ENCODE measurements at places on chromosomes 2 and 18.

DNA sequence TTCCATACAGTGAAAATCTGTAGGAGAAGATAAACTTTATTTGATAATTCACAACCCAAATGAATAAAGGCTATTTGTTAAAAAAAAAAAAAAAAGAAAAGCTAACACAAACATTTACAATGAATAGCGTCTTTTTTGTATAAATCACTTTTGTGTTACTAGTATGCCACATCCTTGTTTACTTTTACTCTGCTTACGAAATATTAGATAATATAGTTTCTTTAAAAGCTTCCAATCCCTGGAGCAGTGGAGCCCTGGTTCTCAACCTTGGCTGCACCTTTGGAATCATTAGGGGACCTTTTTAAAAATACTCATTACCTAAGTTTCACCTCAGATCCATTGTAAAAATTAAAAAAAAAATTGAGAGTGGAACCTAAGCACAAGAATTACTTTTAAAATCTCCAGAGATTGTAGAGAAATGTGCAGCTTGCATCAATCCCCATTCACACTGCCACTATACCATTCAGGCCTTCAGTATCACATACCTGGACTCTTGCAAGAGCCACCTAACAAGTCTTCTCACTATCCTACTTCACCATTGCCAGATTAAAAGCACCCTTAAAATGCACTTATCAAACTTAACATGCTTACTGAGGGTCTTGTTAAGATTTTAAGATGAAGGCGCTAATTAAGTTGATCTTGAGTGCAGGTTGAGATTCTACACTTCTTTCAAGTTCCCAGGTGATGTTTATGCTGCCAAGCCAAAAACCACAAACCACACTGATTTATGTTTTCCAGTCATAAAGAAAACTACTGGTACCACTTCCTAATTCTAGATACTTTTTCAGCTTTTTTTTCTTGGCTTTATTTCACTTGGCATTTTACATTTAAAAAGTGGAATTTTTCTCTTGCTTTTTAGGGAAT lies 59.7 kb upstream of the ZC3H15 start:
- DNase-seq, result no peak

- DNase-seq, result peak; percentile 73
These were observed 64.9 kb downstream of the CDH2 start for GRCh38 chr18:28112056-28112470.

DNA sequence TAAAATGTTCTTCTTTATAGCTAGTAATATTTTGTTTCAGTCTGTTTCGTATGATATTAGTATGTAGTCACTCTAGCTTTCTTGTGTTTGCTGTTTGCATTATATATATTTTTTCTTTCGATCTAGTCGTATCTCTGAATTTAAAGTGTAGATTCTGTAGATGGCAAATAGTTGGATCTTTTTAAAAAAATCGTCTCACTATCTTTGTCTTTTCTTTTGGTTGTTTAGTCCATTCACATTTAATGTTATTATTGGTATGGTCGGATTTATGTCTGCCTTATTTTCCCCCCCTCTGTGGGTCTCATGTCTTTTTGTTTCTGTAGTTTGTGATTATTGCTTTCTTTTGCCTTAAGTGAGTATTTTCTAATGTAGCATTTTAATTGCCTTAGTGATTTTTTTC lies 84.3 kb downstream of the AGPS start:
- DNase-seq, result no peak

GRCh38 chr2:47058003-47058931 lies 96.8 kb downstream of the STPG4 start:
- peak; percentile 79 for DNase-seq

DNA sequence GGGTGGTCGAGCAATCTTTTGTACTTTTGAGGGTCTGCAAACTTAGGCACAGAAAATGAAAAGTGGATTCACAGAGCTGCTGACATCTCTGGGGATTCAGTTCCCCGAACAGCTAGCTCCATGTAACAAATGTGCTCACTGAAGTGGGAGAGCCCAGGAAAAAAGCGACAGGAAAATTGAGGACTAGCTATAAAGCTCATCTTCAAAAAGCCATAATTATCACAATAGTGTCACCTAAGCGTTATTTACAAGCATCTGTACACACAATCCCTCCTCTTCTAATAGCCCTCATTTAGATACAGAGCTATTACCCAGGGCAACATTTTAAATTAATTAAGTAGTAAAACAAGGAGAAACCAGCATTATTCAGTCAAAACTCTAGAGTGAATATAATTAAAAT lies 36.1 kb downstream of the RNF152 start:
- no peak for DNase-seq

DNA sequence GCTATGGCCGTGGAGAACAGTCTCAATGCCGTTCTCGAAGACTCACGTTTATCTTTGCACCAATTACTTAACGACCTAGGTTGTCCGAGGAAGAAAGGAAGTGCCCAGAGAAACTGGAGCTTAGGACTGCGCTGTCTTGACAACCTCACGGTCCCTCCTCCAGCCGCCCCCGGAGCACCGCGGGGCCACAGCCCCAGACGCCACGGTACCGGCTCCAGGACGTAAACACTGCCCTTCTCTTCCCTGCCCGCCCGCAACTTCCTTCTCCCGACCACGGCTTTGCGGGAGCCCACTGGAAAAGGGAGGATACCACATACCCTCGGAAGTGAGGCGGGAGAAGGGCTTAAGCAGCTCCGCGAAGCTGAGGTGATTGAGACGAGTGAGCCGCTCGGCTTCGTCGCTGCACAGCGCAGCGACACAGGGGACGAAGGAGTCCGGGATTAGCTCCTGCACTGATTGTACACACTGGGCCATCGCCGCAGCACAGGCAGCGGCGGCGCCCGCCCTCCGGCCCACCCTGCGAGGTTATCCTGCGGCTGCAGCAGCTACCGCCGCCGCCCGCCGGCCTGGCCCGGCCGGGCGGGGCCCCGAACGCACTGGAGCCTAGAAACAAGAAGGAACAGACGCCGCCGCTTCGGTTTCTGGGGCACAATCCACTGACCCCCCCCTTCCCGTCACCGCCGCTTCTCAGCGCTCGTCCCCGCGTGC lies 483 bp downstream of the TRAPPC8 start:
- DNase-seq, result peak; percentile 68

GRCh38 chr2:118016911-118017310 lies 3.0 kb upstream of the CCDC93 start:
- peak; percentile 45 for DNase-seq

DNA sequence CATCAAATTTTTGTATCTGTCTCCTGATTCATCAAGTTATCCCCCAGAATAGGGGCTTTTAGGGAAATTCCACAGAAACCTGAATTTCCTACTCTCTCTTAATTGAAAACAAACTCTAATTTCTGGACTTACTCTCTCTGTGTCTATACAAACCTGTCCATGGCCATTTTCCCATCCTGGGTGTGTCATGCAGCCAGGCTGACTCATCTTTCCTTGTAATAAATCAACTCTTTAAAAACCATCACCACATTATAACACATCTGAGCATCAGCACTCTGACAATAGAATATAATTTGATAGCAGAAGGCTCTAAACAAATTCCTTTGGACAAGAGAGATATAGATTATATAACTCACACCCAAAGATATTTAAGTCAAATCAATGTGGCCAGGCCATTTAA lies 610.2 kb downstream of the DCC start:
- no peak for DNase-seq

GRCh38 chr2:144162652-144163051 lies 357.3 kb downstream of the ZEB2 start:
- DNase-seq, result peak; percentile 23

DNA sequence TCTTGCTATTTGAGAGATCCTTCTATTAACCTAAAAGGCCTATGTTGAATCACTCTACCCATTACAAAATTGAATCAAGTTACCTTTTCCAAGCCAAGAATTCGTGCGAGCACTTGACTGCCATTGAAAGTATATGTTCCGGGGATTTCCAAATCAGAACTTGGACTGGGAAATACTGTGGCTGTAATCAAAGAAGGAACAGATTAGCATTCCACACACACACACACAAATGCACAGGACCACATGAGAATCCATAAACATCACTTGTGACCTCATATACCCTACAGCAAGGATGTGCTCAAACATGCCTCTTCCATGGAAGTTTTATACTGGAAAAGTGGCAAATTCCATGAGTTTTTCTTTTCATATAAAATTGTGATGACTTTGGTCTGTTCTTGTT lies 86.0 kb downstream of the ABCA12 start:
- no peak for DNase-seq

GRCh38 chr2:204039298-204039838 lies 102.8 kb downstream of the ICOS start:
- no peak for DNase-seq

DNA sequence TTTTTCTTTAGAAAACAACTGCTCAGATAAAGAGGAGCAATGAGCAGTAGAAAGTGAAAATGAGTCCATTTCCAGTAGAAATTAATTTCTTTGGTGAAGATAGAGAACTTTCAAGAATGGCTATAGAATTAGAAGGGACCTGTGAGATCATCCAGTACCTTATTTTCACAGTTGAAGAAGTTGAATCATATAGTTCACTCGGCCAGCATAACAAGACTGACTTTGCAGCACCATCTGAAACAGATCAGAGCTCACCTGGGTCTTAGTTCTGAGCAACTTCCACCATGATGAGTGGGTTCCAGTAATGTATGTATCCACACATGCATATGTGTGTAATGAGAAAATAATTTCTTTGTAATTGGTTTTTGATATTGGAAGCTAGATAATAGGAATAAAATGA lies 58.6 kb downstream of the CERS6 start:
- no peak for DNase-seq

GRCh38 chr2:151672277-151672676 lies 62.0 kb downstream of the NEB start:
- no peak for DNase-seq

- no peak for DNase-seq
These were observed 872.7 kb downstream of the DCDC2C start for GRCh38 chr2:4576075-4576474.

GRCh38 chr2:7030810-7031209 lies 113.6 kb downstream of the RNF144A start:
- no peak for DNase-seq
